Ovary (tissue), 10 donors: ENCODE measurements at places on chromosomes 12 and 14. TPM values are rescaled to one million over a fixed set of nuclear protein-coding genes. Genes with fewer than 3 reads are reported as not detected.

The DUSP16 gene
- 31.9 TPM for total RNA-seq

The TAS2R42 gene
- not detected for total RNA-seq

The LYZ gene
- total RNA-seq = 11.6 TPM

The AVPR1A gene
- 1.3 TPM for total RNA-seq

The SDSL gene
- total RNA-seq = 19.3 TPM

The LALBA gene
- not detected for total RNA-seq

The HPD gene
- 4.4 TPM for total RNA-seq

The TCL1B gene
- not detected for total RNA-seq

The SLC17A8 gene
- total RNA-seq = 0.34 TPM

The SMOC1 gene
- 0.35 TPM for total RNA-seq

The ASIC1 gene
- 4.1 TPM for total RNA-seq

The PPP4R3A gene
- 74.7 TPM for total RNA-seq

The A2M gene
- total RNA-seq = 222 TPM

The SRRM4 gene
- total RNA-seq = not detected

The KCNK13 gene
- total RNA-seq = not detected

The TSHR gene
- total RNA-seq = not detected

The GALNT16 gene
- 1.3 TPM for total RNA-seq

The PPTC7 gene
- 25.5 TPM for total RNA-seq

The BCL2L2 gene
- 38.7 TPM for total RNA-seq

The HOXC11 gene
- not detected for total RNA-seq

The HOXC12 gene
- total RNA-seq = not detected

The FAM216A gene
- 8.3 TPM for total RNA-seq

The CLSTN3 gene
- 45.4 TPM for total RNA-seq

The SLC6A15 gene
- total RNA-seq = 0.71 TPM

The KLHL33 gene
- total RNA-seq = 1.2 TPM

The PMEL gene
- 2.0 TPM for total RNA-seq

The RPL10L gene
- not detected for total RNA-seq
